ENCODE measurements at places on chromosomes 6 and 20. TPM values are rescaled to one million over a fixed set of nuclear protein-coding genes. Genes with fewer than 3 reads are reported as not detected.

- peak; percentile 36 for DNase-seq
These were observed 85.0 kb downstream of the YTHDF1 start for GRCh38 chr20:63130658-63131577.

FAM83B gene
- total RNA-seq, result 13.1 TPM

BRD2 gene
- total RNA-seq, result 233 TPM

GRCh38 chr20:62133864-62134263 is 9.3 kb downstream of the PSMA7 start:
- peak; percentile 63 for DNase-seq

DNA sequence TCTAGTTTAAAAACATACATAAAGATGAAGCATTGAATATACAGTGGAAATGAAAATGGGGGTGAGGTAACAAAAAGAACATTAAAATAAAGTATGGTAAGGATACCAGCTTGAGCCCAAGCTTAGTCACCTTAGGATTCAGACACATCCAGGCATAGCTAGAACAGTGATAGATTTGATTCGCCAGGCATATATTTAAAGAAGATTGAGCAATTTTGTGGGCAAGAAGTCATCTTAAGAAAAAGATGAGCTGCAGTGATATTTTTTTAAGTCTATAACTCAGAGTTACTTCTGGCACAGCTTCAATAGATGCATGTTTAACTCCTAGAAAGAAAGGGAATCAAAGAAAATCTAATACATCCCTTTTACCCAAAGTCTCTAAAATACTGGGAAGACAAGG is 97.9 kb downstream of the BMP5 start:
- DNase-seq, result no peak

- DNase-seq, result no peak
These were observed 171.4 kb downstream of the COL9A1 start for GRCh38 chr6:70131528-70131927.

GPX5 gene
- total RNA-seq, result not detected

NFKBIL1 gene
- total RNA-seq, result 25.8 TPM

NCR2 gene
- total RNA-seq, result not detected

DNA sequence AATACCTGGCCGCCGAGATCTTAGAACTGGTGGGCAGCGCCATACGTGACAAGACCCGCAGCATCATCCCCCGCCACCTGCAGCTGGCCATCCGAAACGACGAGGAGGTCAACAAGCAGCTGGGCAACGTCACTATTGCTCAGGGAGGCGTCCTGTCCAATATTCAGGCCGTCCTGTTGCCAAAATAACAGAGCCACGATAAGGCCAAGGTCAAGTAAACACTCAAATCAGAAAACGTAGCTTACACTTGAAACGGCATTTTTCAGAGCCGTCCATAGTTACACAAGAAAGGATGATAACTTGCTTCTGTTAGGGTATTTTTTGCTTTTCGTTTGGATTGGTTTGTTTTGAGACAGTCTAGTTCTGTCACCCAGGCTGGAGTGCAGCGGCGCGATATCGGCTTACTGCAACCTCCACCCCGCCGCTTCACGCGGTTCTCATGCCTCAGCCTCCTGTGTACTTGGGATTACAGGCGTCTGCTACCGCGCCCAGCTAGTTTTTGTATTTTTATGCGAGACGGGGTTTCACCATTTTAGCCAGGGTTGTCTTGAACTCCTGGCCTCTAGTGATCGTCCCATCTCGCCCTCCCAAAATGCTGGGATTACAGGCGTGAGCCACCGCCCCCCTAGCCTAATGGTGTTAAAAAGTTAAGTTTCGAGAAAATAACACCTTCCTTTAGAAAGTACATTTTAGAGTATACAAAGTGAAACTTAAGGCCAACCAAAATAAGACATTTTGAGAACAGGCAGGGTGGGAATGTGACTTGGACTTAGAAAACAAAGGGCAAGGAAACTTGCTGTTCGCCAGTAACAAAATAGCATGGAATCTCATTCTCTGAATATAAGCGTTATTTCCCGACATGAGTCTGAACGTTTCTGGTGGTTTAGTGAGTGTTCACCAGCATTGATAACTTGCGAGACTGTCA is 42.8 kb upstream of the HFE start:
- DNase-seq, result no peak

GRCh38 chr6:5846889-5847288 is 159.8 kb downstream of the NRN1 start:
- no peak for DNase-seq

DNA sequence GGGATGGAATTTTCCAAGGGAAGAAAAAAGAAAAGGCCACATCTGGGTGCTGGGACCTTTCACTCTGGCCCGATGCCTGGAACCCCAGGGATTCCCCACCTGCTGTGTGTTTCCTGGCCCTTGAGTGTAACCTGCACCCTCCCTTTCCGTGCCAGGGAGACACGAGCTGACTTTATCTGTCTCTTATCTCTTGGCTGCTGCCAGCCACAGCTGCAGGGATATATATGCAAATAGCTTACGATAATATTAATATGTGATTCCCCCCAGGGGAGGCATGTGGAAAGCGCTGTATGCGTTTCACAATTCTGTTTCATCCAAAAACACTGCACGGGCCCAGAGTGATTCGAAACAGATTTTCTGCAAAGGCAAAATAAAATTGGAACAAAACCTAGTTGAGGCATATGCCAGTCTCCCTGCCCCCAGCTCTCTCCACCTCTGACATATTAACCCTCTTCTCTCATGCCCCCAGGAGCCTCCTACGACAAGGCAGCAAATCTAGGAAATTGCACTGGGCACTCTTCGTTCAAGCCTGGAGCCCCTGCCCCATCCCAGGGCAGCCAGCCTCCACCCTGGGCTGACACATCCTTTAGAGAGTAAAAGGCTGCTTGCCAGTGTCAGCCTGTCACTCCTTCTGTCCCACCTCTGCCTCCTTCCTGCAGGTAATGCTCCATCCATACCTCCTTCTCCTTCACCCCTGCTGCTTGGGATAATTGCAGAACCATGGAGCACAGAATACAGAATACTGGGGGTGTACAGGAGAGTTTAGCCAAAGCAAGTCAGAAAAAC is 1.3 kb downstream of the RIPOR3 start:
- no peak for DNase-seq

ABHD16B gene
- total RNA-seq, result not detected

DNA sequence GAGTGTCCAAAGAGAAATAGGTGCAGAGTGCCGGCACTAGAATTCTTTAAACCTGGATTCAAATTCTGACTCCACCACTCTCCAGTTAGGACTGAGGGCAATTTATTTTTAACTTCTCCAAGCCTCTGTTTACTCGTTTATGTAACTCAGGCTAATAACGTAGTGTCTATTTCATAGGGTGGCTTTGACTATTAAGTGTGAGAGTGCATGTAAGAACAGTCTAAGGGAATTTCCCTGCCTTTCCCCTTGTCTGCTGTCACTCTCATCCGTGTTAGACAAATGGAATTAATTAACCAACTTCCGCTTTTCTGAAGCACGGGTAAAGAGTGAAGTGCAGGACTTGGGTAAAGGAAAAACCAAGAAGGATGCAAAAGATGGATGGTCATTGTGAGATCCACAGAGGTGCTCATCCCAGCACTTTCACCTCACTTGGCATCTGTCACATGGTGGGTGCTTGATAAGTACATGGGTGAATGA is 4.1 kb upstream of the ZKSCAN8 start:
- DNase-seq, result no peak

DNA sequence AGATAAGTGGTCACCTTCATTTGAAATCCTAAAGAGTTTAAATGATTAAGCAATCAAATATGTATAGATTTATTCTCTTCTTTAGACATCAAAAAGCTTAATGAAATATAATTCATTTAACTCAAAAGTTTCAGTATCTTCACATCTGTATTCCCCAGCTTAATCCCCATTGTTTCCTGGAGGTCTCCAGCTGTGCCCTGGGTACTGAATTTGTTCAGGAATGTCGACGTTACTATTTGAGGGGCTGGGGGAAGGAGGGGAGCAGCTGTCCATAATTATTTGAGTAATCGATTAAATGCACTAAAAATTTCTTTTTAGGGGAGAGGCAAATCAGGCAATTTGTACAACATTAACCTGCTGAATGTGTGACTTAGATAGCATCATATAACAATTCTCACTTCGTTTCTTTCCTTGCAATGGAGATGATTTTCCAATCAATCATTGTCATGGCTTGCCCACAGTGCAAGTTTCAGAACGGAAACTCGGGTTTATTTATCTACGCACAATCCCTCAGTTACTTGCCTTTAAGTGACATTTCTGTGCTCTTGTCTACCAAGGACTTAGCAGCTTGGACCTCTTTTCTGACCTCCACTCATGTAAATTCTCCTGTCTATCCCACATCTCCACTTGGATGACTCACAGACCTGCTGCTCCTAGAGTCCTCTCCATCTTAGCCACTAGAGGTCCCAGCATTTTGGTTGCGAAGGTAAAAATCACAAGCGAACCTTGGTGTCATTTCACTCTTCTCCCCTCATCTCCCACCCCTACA is 3.9 kb downstream of the DOK5 start:
- DNase-seq, result peak; percentile 61

Data from endodermal cell (in vitro differentiated cells).